ENCODE measurements at places on chromosomes 7 and 10. TPM values are rescaled to one million over a fixed set of nuclear protein-coding genes. Genes with fewer than 3 reads are reported as not detected.

YAE1 gene
- total RNA-seq = 3.7 TPM

PNLIPRP1 gene
- total RNA-seq = not detected

CAMK2B gene
- not detected for total RNA-seq

SPDYE18 gene
- total RNA-seq = 2.7 TPM

RSPH10B2 gene
- 0.39 TPM for total RNA-seq

CCSER2 gene
- total RNA-seq = 110 TPM

RET gene
- 0.37 TPM for total RNA-seq

DNA sequence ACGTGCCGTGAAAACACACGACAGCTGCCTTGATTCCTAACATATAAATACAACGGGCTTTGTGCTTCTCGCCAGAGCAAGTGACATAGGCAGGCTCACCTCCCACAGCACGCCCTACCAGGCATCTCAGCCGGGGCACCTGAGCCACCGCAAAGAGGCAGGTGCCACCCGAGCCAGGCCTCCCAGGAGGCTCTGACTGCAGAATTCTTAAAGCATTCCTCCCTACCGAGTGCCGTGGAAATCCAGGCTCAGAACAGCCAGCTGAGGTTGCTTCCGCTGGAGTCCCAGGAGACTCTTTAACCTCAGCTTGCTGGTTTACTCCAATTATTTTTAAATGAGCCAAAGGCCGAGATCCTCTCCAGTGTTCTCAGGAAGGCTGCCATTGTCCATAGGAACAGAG is 206.5 kb downstream of the USP6NL start:
- no peak for DNase-seq

GRCh38 chr7:97555857-97556421 is 175.9 kb upstream of the TAC1 start:
- no peak for DNase-seq

- no peak for DNase-seq
Measured at GRCh38 chr7:95840953-95841950, 68.9 kb downstream of the DYNC1I1 start.

GRCh38 chr7:75608451-75609122 is 116.5 kb downstream of the SPDYE5 start:
- DNase-seq = no peak

DNA sequence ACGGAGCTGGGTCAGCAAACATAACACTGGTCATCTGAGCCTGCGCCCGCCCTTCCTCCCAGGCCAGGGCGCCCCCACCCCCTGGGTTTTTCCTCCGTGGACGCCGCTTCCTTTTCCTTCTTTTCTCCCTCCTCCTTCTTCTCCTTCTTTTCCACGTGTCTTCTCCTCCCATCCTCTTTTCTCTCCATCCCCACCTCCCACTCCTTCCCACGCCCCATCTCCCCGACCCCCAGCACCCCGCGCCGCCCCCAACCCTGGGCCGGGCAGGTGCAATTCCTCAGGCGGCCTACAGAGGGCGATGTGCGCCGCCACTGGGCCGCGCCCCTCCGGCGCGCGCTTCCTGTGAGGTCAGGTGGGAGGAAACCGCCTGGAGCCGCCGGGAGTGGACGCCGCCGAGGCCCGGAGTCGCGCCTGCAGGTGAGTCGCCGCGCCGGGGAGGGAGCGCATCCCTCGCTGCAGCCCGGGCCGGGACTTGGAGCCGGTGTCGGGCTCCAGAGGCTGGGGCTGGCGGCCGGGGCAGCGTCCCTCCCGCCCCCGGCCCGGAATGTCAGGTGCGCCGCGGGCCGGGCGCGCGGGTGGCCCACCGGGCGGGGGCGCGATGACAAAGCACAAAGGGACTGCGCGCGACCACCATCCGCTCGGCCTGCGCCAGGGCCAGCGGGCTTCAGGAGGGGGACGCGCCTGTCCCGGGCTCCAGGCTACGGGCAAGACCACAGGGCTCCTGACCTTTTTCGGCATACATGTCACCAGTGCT is at the start of gene FAM241B:
TSS of gene FAM241B (plus strand) at position 351 of the 754 bp plus-strand sequence. CDS start 1,497 bp downstream, outside the sequence.
- peak; percentile 83 for DNase-seq

DNA sequence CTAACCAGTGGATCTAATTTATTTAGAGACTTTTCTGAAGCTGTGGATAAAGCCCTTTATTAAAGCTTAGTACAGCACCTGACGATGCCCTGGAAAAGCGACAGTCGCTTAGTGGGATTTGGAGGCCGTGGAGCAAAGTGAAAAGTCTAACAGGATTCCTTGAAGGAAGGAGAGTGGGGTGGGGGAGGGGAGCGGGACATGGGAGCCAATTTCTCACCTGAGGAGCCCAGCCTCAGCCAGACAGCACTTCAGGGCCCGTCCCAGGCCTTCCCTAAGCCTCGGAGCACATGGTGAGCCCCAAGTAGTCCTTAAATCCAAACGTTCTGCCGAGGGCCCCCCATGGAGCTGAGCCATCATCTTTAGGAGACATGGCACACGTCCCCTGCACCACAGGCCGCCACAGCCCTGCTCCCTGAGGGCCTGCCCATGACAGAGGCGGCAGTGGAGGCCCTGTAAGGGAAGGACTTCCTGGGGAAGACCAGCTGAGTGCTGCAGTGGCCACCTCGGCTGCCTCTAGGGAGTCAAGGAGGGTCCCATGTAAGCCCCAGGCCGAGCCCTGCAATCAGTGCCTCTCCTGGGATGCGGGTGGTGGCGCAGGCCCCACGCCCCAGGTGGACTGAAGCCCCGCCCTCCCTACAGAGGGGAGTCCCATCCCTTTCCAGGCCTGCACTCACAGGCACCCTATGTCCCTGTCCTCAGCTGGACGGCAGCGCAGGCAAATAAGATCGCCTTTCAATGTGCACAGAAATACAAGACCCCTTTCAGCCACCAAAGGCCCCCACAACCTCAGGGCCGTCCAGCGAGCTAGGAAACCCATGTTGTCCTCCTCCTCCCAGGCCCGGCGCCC is 187.0 kb downstream of the MAD1L1 start:
- DNase-seq = no peak

DNA sequence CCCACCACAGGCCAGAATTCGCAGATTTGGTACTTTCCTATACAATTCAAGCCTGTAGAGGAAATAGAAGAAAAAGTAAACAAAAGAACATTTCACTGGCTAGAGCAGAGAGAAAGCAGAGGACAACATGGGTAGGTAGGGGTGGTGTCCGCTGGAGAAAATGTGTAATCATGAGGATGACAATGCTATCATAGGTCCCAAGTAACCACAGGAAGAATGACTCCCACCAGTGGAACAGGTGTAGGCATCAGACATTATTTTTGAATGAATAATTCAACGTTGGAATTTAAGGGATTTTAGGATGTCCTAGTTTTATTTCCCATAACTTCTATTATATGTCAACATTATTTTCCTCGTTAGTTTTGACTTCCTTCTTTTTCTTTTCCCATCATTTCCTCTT is 248.9 kb downstream of the DGKI start:
- no peak for DNase-seq

GRCh38 chr10:8927705-8928104 is 873.2 kb downstream of the GATA3 start:
- DNase-seq = no peak

DNA sequence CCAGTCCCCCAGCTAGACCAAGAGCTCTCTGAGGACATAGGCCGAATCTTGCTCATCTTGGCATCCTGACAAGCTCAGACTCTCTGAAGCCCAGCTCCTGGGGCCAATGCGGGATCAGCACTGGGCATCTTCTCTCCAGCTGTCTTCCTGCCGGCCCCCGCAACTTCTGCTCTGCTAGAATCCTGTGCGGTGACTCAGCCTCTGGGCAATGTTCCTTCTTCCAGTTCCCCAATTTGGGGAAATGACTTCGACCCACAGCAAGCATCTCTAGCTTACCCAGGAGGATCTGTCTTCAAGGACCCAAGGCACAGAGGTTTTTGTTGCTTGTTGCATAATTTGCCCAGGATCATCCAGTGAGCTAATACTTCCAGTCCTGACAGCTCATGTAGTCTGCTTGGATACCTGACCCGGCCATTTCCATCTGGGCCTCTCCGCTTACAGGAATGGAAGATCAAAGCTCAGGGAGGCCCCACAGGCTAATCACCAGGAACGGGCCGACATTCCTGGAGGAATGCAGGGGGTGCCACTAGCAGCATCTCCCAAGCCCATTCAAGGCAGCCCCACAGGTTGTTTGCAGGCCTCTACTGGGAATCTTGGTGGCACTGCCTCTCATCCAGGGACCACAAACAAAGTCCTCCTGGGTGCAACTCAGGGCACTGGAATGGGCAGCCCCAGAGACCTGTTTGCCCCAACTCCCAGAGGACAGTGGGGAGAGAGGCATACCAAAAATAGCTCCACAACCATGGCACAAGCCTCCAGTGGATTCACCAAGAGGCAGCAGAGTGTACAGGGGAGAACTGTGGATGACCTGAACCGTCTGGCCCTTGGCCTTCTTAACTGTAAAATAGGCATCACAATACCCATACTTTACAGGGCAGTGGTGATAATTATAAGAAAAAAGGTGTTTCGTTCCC is 151.9 kb downstream of the NEURL1 start:
- no peak for DNase-seq

GRCh38 chr10:8456386-8456785 is 401.9 kb downstream of the GATA3 start:
- no peak for DNase-seq

GRCh38 chr10:113219446-113219845 is 269.4 kb downstream of the TCF7L2 start:
- no peak for DNase-seq

DNA sequence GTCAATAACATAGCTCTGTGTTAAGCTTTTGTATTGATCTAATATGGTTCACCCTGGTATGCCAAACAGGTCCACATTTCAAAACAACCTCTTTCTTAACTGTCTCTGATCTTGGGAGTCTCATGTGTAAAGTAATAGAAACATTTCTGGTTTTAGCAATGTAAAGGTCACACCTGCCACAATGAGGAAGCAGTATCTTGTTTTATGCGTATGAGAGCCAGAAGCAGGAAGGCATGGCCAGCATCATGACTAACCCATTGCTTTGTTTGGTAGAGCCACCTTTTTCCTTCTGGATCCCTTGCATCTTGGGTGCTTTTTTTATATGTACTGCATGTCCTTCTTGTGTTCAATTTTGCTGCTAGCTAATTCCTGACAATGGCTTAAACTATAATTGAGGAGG is 411.3 kb upstream of the SEMA3C start:
- DNase-seq = no peak

GRCh38 chr7:131508754-131509486 is 47.5 kb downstream of the PODXL start:
- DNase-seq = no peak

GRCh38 chr7:128869138-128869943 is 6.7 kb downstream of the ATP6V1F start:
- peak; percentile 36 for DNase-seq

DNA sequence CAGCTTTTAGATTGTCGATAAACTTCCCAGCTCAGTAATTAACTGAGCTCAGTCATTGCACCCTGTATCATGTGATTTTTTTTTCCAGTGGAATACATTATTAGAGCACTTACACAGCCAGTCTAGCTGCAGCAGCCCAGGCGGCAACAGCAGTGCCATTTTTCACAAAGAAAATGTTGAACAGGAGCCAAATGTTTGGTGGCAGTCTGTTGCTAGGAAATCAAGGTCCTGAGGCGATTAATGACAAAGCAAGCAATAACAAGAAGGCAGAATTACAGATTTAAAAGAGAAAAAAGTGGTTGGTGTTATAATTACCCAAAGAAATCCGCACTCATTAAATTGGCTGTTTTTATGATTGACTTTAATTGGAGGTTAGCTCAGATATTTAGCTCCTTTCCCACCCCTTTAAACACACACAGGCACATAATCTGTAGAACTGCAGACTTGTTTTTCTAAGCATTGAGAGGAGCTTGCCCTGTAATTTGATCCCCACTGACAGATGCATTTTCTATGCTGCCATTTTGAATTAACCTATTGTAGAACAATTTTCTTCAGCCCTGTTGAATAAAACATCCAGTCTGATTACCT is 267.4 kb downstream of the ADK start:
- DNase-seq = no peak

DNA sequence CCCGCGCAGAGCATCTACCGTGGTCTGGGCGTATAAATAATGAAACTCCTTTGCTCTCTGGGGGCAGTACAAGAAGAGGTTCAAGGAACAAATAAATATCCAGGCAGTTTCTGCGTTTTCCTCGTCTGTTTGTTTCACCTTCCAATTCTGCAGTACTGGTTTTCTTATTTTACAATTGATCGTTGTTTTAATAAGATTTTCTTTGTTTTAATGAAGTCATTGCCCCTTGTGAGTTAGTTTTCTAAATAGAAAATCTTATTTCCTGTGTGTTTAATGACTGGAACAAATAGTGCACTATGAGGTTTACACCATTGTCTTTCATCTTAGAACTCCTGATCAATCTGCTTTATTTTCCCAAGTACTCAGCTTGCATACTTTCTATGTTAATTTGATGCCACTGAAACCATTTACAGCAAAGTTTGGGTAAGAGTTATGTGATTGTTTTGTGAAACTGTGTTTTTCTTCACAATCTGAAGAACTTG is 1.2 kb downstream of the PLEKHA1 start:
- no peak for DNase-seq

DNA sequence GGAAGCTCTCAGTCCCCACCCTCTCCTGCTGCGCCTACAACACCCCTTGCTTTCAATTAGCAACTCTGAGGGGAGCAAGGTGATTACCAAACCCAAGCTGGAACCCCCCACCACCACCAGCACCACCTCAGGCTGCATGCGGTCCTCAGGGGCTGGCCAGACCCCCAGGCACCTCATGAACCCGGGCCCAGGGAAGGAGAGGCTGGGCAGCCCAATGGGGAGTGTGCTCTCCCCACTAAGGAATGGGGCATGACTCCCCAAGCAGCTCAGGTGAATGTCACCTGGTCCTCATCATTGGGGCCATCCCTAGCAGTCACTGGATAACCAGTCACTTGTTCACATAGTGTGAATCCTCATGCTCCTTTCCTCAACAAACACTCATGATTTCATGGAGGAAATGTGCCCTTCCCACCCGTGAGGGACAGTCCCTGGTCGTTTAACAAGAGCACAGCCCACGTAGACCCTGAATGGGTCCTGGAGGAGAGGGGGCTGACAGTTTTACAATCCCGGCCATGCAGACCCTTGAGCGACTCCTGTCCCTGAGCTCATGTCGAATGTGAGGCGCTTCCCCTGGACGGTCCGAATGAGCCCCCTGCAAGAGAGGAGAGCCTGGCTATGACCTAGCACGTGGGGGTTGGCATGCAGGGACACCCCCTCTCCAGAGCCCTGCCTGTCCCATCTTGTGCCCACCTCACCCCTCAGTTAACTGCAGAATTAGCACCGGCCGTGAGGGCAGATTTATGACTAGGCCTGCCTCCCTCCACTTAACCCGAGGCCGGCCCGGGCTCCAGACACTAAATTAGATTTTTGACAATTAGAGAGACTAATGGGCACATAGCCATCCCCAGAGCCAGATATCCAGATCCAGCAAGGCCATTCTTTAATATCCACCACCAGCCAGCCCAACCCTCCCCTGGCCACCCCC is 29.1 kb downstream of the POLL start:
- no peak for DNase-seq

GRCh38 chr7:149799397-149800168 is 26.2 kb upstream of the ZNF467 start:
- DNase-seq = peak; percentile 48

Data from CD4-positive, CD25-positive, alpha-beta regulatory T cell (primary cell).